ENCODE measurements at places on chromosomes 6 and 20.

- no peak for DNase-seq
These were observed 151.8 kb downstream of the THEMIS start for GRCh38 chr6:127749095-127749494.

GRCh38 chr6:155106456-155107115 is 111.5 kb downstream of the TIAM2 start:
- DNase-seq = no peak

- DNase-seq = no peak
These were observed 14.5 kb upstream of the CDC5L start for GRCh38 chr6:44373051-44373450.

DNA sequence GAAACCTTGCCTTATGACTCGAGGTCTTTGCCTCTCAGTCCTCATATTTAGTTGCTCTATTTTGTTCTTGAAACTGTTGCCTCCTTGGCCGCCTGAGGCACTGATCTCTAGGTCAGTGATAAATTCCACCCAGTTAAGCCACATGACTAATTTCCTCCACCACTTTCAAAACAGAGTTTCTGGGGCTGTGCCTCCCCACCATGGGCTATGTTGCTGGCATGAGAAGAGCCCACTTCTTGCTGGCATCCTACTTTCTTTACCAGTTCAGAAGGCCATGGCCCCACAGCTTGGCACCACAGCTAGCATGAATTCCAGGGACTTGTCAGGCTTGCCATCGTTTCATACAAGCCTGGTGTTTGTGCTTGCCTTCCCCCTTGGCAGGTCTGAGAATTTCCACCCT is 361.4 kb upstream of the JAG1 start:
- DNase-seq = no peak

DNA sequence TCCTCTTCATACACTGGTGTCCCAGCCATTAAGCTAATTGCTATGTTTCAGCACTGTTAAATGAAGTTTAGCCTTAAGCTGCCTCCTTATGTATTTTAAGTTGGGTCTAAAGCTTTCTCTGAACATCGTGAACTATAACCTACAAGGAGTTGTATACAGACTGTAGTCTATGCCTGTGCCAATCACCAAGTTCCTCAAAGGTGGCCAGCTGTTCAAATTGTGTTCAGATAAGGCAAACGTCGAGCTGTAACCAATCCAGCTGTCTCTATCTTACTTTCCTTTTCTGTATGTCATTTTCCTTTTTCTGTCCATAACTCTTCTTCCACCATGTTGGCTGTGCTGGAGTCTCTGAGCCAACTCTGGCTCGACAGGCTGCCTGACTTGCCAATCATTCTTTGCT is 199.6 kb downstream of the OGFRL1 start:
- no peak for DNase-seq

DNA sequence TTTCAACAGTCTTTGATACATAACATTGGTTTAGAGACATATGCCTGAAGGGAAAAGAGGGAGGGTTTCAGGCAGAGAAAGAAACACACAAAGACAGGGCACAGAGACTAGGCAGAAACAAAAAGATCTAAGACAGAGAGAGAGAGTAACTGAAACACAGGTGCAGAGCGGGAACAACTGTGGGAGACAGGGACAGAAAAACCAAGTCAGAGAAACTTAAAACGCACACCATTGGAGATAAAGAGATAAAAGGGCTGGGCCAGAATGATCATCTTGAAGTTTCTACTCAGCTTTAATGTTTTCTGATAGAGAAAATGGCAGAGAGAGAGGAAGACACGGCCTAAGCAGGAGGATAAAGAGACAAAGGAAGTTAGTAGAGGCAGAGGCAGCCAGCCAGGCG is 11.8 kb downstream of the UNC5CL start:
- DNase-seq = no peak

GRCh38 chr20:32263398-32263954 is 14.0 kb upstream of the KIF3B start:
- DNase-seq = no peak

DNA sequence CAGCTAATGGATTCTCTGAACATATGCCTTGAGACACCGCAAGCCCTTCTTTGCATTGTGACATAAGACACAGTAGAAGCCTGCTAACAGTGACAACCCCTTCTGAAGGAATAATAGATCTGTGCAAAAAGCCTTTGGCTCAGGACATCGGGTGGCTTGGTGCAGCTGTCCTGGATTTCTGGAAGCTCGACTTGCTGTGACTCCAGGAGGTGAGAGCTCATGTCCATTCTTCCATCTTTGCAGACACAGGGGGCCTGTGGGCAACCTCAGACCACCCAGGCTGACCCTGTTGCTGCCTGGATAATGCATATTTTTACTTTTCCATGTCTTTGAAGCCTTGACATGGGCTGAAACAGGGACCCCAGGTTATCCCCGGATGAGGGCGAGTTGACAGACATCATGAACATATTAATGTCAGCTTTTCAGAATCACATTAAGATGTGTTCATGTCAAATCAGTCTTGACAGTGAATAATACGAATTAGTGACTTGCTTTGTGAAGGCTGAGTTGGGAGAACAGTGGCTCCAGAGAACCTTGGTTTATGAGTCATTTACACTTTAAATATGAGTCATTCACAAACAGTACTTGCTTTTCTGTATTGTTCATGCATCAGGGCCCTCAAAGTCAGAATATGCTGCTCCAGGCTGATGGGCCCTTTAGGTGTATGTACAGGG is 66.8 kb upstream of the IYD start:
- no peak for DNase-seq

DNA sequence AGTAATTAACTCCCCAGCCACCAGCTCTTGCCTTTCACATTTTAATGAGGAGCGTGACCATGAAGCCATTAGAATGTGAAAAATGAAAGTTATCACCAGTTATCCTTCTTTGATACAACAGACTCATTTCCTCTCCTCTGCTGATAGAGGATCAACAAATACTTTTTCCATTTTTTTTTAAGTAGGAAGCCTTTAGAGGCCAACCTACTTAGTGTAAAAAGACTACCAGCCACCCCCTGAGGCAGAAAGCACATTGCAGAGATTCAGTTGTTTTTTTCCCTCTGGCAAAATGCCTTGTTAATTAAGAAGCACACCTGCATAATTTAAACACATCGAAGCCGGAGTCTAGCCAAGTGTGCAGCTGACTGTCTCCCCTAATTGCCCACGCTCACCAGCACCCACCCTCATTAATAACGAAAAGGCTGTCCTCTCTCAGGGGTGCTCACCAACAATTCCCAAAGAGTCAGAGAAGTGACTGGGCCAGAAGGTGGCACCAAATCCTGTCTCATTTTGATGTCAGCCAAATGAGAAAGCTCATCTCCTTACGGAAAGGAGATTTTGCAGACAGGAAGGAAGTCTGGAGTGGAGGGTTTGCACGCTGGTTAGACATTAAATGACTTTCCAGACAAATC is 60.9 kb upstream of the MC3R start:
- DNase-seq = no peak

GRCh38 chr20:51342510-51343236 is 199.8 kb downstream of the NFATC2 start:
- DNase-seq = no peak

DNA sequence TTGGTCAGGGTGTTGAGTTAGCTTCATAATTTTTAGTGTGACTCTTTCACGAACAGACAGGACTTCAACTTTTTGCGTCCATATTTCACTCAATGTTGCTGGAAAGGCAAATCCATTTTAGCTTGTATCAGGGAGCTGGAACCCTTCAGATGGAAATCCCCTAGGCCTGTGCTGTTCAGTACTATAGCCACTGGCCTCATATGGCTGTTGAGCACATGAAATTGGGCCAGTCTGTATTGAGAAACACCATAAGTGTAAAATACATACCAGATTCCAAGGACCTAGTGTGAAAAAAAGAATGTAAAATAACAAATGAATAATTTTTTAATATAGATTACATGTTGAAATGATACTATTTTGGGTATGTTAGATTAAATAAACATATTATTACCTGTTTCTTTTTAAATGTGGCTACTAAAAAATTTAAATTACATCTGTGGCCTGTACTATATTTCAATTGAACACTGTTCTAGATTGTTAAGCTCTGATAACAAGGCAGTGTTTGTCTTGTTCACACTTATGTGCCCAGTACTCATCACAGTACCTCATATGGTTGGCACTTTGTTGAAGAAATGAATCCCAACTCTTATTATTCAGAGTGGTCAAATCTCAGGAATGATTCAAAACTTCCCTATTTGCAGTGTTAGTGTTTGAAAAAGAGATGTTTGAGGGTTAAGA is 34.3 kb downstream of the CTNNBL1 start:
- no peak for DNase-seq

GRCh38 chr6:45076217-45076930 is 251.8 kb upstream of the RUNX2 start:
- DNase-seq = no peak

Measured in H7 (cell line).